ENCODE measurements at places on chromosomes 5 and 9.

DNA sequence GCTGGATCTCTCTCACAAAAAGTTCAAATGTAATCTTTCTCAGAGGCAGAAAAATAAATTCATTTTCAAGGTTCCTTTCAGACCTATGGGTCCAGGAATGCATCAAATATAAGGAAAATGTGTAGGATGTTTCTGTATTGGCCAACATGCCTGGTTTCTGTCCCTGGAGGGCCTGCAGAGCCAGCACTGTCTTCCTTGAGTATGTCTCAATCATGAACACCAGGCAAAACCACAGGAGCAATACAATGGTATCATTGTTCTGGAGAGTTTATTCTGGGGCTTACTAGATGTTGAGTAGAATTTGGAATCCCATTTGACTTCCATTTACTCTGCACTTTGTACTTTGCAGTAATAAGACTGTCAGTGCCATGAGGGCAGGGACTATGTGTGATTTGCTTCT is 23.5 kb downstream of the INSYN2B start:
- DNase-seq, result no peak

DNA sequence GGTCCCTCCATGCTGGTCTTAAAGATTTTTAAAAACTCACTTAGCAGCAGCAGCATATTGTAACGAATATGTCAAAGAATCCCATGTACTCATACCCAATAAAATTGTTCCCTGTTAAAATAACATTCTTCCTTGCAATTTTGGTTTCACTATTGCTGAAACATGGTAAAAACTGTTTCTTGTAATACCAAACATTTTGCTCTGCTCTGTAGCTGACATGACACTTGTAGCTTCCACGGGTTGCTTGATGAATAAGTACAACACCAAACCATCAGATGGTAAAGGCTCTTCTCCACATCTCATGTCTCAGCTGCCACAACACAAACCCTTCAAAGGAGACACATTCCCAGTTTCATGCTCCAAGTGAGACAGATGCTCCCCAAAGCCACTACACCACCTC is 180.7 kb upstream of the PTGER4 start:
- no peak for DNase-seq

DNA sequence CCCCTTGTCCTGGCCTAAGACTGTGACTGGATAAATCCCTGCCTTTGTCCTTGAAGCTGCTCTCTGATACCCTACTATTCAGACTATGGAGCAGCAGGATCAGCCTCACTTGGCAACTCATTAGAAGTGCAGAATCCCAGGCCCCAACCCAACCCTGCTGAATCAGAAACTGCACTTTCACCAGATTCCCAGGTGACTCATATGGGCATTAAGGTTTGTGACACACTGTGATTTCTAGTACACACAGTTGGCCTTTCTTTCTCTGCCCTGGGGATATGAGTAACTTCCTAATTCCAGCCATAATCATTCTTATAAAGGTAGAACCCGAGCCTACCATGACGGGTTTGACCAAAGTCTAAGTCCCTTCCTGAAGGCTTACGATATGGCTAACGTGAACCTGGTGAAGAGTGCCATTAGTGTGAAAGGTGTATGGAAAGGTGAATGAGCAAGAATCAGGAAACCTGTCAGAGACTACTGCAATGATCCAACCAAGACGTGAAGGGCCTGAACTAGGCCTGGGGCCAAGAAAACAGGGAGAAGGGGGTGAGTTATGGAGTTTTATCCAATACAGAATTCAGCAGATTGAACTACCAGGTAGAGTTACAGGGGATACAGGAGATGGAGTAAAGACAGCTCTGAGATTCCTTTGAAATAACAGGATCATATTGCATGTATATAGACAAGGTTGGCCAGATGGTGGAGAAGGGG is 533.0 kb downstream of the BNC2 start:
- no peak for DNase-seq

GRCh38 chr5:168843277-168844015 is 264.3 kb upstream of the PANK3 start:
- DNase-seq, result no peak

- no peak for DNase-seq
Measured at GRCh38 chr9:108727580-108728111, 128.1 kb downstream of the ACTL7B start.

DNA sequence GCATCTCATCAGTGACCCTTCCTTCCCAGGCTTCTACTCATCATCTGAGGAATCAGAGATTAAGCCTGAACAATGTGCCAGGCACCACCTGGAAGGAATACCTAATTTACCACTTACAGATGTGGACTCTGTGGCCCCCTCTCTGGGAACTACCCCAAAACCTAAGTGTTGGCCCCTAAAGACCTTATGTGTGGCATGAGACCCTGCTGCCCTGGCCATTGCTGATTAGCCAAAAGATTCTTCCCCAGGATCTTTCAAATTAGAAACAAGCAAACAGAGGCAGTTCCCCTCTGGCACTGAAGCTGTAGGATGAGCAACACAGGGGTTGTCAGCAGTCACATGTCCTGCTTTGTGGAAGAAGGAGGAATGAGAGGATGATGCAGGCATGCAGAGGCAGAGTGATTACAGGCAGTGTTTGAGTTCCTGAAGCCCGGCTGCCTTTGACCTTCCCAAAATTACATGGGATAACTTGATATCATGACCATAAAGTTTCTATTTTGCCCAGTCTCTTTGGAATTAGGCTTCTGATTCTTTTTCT is 10.6 kb downstream of the SPINK4 start:
- no peak for DNase-seq

DNA sequence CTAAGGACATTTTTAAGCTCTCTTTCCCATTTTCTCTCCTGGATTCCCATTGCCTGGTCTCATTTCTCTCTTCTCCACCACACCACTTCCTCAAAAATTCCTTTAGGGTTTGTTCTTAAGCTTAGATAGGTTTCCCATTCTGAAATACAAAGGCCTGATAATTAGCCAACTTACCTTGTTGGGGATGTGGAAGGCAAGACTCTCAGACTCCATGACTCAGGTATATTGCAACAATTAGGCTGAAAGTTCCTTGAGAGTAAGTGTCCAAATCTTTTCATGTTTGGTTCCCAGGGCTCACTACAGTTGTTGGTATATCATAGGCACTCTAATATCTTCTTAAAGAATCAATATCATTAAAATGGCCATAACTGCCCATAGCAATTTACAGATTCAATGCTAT is 43.6 kb downstream of the FXN start:
- no peak for DNase-seq

DNA sequence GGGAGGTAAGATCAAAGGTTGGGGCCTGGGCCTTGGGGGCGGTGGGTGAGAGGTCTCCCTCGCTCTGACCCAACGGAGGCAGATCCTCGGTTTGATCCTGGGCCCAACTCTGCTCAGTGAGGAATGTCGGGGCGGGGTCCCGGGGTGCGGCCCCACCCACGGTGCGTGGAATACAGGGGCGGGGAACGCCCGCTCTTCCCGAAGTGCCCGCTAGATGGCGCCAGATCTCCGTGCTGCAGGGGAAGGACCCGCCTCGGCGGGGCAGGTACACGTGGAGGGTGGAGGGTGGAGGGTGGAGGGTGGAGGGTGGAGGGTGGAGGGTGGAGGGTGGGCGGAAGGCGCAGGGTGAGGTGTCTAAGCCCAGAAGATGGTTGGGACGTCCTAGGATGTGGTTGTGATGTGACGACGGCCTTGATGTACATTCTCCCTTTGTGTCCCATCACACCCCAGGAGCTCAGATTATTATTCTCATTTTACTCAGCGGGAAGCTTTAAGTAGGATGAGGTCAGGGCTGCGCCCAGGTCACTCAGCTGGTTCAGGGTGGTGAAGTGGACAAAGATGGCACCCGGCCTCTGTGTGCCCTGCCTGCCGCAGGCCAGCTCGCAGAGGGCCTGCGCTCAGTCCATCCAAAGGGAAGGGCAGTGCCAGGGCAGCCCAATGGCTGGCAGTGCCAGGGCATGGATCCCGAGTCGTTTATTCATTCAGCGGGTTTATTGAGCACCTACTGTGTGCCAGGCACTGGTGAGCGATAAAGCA is 9.4 kb upstream of the RPS14 start:
- DNase-seq, result peak; percentile 61

Data from GM19239 (cell line).